Activated T-cell treated with anti-CD3 and anti-CD28 coated beads for 4 hours (primary cell): ENCODE measurements at places on chromosomes 7 and 10.

GRCh38 chr10:61475449-61475873 is 22.3 kb upstream of the TMEM26 start:
- no peak for DNase-seq

DNA sequence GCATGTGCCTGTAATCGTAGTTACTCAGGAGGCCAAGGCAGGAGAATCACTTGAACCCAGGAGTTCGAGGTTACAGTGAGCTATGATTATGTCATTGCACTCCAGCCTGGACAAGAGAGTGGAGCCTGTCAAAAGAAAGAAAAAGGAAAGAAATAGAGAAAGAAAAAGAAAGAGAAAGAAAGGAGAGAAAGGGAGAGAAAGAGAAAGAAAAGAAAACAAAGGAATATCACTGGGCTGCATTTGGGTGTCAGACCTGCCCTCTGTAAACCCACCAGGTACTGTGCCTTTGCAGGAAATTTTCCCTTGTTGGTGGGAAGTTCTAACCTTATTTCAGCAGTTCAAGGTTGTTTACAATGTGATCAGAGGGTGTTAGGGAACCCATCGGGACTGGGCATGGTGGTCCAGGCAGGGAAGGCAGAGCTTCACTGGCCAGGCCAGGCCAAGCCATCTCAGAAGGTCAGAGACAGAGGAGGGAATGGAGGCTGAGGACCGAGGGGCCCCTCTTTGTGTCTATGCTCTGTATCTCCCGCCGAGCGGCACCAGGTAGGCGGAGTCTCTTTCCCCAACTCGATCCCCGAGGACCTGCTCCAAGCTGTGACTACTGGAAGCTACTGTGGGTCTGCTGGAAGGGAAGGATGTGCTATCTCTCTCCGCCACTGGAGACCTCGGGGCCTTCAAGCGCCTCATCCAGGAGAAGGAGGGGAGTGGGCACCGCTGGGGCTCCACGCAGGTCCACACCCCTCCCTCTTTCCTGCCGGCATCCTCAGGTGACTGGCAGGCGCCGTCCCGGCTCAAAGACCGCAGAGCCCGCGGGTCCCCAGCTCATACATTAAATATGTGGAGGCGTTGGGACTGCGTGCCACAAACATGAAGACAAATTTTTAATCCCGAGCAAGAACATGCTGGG is 15.2 kb upstream of the KAZALD1 start:
- DNase-seq = no peak

- DNase-seq = no peak
Measured at GRCh38 chr7:30988351-30989005, 24.7 kb downstream of the GHRHR start.

DNA sequence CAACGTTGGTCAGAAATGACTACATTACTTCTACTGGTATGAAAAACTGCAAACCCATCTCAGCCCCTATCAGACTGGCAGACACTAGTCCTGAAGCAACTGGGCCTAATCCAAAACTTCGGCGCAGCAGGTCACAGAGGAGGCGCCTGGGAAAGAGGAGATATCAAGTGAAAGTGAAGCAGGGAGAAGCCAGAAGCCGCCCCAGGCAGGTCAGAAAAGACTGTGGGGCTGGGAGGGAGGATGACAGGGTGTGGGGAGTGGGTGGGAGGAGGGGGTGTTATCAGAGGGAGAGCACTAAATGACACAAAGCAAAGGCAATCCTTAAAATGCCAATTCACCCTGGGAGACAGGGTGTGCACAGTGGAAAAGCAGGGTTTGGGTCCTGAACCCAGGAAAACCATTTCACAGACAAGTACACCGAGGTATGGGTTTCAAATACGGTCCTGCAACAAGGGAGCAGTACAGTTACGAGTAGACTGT is 731 bp downstream of the CHCHD3 start:
- DNase-seq = no peak

DNA sequence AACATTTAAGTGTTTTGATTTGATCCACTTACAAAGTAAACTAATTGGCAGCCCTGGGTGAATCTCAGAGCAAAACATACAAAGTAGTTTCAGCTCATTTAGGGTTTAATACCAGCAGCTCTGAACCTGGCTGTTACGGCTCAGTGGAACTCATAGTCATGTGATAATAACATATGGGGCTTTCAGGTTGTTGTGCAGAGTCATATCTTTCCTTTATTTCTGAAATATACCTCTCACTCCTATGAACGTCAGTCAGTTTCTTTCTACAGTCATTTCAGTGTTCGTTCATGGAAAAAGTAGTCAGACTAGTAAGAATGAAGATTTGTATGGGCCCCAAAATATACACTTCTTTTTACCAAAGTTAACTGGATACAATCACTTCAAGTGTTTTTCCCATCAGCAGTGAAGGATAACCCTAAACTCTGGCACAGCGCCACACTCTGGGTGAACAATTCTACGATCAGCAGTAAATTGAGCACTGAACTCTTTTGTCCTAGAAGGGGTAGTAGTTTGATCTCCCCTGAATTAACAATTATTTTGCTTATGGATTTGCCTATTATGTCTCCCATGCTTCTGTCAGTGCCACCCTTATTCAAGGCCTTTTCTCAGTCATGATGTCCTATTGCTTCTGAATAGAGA is 218.6 kb downstream of the THSD7A start:
- no peak for DNase-seq

- no peak for DNase-seq
Measured at GRCh38 chr7:2482725-2483451, 6.7 kb upstream of the GRIFIN start.

DNA sequence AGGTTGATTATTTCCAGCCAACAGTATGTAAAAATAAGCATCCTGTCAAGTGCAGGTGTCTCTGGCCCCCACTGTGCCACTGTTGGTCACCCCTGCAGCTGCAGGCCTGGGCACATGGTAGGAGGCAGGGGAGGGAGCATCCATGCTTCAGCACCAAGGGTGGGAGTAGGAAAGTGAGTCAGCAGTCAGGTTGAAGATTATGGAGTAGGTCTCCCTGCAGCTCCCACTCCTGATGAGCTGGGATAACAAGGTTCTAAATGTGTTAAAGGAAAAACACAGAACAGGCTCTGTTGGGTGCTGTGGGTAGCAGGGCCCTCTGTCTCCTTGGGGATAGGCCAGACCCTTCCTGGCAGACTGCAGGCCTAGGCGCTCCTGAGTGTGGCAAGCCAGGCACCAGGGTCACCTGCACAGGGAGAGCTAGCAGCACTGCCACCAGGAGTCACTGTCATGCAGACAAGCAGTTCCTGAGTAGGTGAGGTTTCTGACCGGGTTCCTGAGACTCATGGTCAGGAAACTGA is 59.3 kb downstream of the NUDCD3 start:
- no peak for DNase-seq

DNA sequence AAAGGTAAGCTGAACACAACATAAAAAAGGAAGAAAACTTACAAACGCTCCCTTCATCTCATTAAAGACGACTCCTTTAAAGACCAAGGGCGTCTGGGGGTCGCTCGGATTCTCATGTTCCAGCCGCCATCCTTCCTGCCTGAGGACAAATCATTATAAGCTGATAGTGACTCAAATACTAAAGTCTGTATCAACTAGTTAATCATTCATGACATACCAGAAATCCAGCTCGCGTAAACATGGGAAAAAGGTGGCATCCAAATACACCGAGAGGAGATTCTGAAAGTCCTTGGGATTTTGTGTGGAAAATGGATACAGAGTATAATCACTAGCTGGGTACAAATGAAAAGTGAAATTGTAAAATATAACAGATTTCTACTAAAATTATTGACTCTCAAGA is 7.4 kb downstream of the PITRM1 start:
- DNase-seq = no peak

- DNase-seq = no peak
Measured at GRCh38 chr7:135204341-135204749, 7.0 kb downstream of the WDR91 start.

- DNase-seq = no peak
Measured at GRCh38 chr7:34838329-34838728, 180.3 kb downstream of the NPSR1 start.

DNA sequence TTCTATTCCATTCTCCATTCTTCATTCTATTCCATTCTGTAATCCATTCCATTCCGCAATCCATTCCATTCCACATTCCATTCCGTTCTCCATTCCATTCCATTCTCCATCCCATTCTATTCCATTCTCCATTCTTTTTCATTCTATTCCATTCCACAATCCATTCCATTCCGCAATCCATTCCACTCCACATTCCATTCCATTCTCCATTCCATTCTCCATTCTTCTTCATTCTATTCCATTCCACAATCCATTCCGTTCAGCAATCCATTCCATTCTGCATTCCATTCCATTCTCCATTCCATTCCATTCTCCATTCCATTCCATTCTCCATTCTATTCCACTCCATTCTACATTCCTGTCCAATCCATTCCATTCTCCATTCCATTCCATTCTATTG is 85.2 kb downstream of the NSUN6 start:
- DNase-seq = no peak

GRCh38 chr10:49575489-49576072 is 34.5 kb upstream of the SLC18A3 start:
- DNase-seq = no peak

GRCh38 chr10:5964736-5965135 is 12.6 kb downstream of the IL15RA start:
- DNase-seq = no peak

DNA sequence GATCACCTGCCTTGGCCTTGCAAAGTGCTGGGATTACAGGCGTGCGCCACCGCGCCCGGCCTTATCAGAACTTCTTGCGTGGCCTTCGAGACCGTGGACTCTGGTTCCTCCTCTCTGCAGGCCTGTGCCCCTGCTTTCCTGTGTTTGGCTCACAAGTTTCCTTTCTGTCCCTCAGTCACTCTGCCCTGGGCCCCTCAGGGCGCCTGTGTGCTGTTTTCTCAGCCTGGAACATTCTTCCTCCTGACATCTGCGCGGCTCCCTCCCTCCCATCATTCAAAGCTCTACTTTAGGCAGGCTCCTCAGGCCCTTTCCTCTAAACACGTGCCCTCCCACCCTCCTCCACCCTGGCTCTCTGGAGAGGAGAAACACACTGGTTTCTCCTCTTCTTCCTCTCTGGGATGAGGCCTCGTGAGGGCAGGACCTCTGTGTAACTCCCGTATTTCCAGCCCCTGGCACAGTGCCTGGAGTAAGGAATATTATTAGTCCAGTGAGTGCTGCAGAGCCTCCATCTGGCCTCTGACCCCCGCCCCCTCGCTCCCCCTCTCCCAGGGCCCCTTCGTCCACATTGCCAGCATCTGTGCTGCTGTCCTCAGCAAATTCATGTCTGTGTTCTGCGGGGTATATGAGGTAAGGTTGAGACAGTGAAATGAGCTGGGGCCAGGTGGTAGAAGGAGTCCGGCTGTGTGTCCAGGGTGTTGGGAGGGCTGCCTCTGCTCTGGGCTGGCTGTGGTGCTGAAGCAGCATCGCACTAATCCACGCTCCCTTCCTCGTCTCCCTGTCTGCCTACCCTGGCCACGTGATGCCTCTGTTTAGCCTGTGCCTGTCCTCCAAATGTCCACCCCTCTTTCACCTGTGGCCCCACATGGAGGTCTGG is 7.1 kb downstream of the CLCN1 start:
- no peak for DNase-seq
